ENCODE measurements at places on chromosomes 5 and 9.

GRCh38 chr9:105330755-105331154 is 86.3 kb downstream of the SLC44A1 start:
- no peak for DNase-seq

- no peak for DNase-seq
Measured at GRCh38 chr9:98182889-98183599, 9.4 kb downstream of the CORO2A start.

DNA sequence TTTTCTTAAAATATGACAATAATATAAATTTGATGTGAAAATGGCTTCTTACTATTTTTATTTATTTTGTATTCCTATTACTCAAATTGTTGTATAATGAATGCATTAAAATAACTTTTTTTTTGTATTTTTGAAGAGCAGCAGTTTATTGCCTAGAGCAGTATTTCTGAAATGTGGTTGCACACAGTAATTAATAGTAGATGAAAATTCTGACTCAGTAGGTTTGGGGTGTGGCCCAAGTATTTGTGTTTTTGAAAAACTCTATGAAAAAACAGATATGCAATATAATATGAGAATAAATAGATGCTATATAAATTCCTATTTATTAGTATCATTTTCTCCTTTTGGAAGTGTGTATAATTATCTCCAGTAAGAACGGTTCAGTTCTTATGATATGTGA is 2225.3 kb upstream of the C9orf72 start:
- DNase-seq: no peak

- no peak for DNase-seq
Measured at GRCh38 chr5:139696167-139696893, 48.2 kb downstream of the CXXC5 start.

All from skin of body (tissue), 3 donors.